ENCODE measurements at places on chromosomes 7 and 10. TPM values are rescaled to one million over a fixed set of nuclear protein-coding genes. Genes with fewer than 3 reads are reported as not detected.
A peak's percentile ranks its signal among the peaks of the same experiment; 100 is the strongest.

- H3K27me3 ChIP-seq: no peaks in the 10 kb centered on the region
- H3K4me3 ChIP-seq: peak overlapping the region; percentile 97
Measured at GRCh38 chr10:43396061-43396927, 12.7 kb downstream of the HNRNPF start.

DNA sequence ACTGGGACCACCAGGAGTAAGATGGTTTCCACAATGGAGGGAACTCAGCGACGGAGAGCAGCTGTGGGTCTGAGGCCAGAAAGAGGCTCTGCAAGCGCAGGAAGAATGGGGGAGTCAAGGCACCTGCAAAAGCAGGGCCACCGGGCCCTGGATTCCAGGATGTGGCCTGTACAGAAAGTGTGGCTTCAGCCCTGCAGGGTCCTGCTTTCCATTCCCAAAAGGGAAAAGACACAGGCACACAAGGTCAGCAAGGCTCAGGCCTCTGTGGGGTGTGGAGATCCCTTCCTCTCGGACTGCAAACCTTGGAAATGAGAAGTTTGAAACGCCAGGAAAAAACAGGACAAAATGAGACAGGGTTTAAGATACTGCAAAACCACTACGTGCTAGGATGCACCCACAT is 232.5 kb downstream of the TNS3 start:
- H3K4me1 ChIP-seq: peaks cover 2% of the 10 kb centered on the region
- no peak overlapping the region for H3K4me3 ChIP-seq
- no peak for DNase-seq
- no peaks in the 10 kb centered on the region for H3K27me3 ChIP-seq
- peak overlapping the region; percentile 39 for H3K27ac ChIP-seq
- H3K36me3 ChIP-seq: no peaks in the 10 kb centered on the region

DNA sequence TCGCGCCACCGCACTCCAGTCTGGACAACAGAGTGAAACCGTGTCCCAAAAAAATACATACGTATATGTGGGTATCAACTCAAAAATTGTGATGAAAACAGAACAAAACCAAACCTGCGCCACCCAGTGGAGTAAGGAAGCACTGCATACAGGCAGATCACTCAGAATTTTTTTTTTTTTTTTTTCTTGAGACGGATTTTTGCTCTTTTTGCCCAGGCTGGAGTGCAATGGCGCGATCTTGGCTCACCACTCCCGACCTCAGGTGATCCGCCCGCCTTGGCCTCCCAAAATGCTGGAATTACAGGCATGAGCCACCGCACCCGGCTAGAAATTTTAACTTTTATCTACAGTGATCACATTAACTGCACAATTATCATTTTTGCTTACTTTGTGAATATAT is 9.1 kb upstream of the TMEM236 start:
- H3K4me1 ChIP-seq: no peaks in the 10 kb centered on the region
- no peak overlapping the region for H3K27ac ChIP-seq
- DNase-seq: peak; percentile 45
- no peaks in the 10 kb centered on the region for H3K36me3 ChIP-seq
- H3K27me3 ChIP-seq: no peaks in the 10 kb centered on the region
- no peak overlapping the region for H3K4me3 ChIP-seq

GRCh38 chr10:55870186-55870585 is 490.9 kb downstream of the ZWINT start:
- no peaks in the 10 kb centered on the region for H3K4me1 ChIP-seq
- no peak overlapping the region for H3K4me3 ChIP-seq
- no peak for DNase-seq

GRCh38 chr10:94623572-94623971 is 60.0 kb upstream of the CYP2C18 start:
- no peaks in the 10 kb centered on the region for H3K4me1 ChIP-seq
- no peak overlapping the region for H3K27ac ChIP-seq
- H3K27me3 ChIP-seq: no peaks in the 10 kb centered on the region
- H3K4me3 ChIP-seq: no peak overlapping the region
- DNase-seq: no peak

DNA sequence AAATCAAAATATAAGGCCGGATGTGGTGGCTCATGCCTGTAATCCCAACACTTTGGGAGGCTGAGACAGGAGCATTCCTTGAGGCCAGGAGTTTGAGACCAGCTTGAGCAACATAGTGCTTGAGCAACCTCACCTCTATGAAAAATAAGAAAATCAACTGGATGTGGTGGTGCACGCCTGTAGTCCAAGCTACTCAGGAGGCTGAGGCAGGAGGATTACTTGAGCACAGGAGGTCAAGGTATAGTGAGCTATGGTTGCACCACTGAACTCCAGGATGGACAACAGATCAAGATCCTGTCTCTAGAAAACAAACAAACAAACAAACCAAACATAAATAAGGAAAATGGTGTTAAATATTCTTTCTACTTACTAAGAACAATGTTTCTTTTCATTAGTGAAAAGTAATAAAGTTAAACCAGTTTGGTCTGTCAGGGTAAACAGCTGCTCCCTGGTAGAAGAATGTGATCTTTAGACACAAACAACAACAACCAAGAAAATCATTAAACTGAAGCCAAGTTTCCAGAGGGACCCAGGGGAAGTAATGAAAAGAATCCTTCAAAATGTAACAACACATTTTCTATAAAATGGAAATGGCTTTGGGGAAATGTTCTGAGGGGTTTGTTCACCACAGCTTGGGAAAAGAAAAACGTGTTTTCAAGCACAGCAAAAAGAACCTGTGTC is 17.5 kb upstream of the BAG3 start:
- H3K4me1 ChIP-seq: no peaks in the 10 kb centered on the region
- H3K27ac ChIP-seq: no peak overlapping the region
- H3K4me3 ChIP-seq: no peak overlapping the region
- H3K36me3 ChIP-seq: no peaks in the 10 kb centered on the region

VIPR2 gene
- not detected for polyA plus RNA-seq

SUGCT gene
- 9.7 TPM for polyA plus RNA-seq

ACHE gene
- polyA plus RNA-seq: not detected

Measured in naive B cell (primary cell).